RPMI7951 (cell line): ENCODE measurements at places on chromosomes 5 and 9.

GRCh38 chr9:75937521-75938258 lies 47.2 kb downstream of the PCSK5 start:
- DNase-seq: no peak

DNA sequence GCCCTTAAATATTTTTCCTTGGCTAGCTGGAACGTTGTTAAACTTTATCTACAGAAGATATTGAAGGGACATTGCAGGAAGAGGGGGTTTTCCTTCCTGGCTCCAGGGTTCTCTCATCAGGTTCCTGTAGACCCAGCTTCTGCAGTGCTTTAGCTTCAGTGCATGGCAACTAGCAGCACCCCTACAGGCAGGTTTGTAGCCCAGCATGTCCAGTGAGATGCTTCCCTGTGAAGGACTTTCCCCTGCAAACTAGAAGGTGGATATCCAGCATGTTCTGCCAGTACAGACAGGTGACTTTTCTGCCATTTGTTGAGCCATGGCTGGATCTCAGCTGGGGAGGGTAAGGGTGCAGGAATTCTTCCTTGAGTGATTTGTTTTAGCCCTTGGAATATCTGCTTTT lies 10.4 kb downstream of the CCL28 start:
- no peak for DNase-seq

GRCh38 chr5:129945774-129946270 lies 41.6 kb downstream of the CHSY3 start:
- DNase-seq: no peak

- DNase-seq: peak; percentile 51
Measured at GRCh38 chr5:83322273-83322924, 149.1 kb upstream of the VCAN start.

GRCh38 chr9:134993996-134994720 lies 76.4 kb upstream of the FCN1 start:
- no peak for DNase-seq

- DNase-seq: no peak
Measured at GRCh38 chr9:99451112-99451606, 229.1 kb downstream of the SEC61B start.

- no peak for DNase-seq
Measured at GRCh38 chr5:1445313-1445688, at the start of gene SLC6A3. Gene SLC6A3 (minus strand): TSS chr5:1445440. CDS start chr5:1443197, 2,243 bp downstream.

GRCh38 chr9:36129139-36129538 lies 7.4 kb upstream of the GLIPR2 start:
- no peak for DNase-seq

DNA sequence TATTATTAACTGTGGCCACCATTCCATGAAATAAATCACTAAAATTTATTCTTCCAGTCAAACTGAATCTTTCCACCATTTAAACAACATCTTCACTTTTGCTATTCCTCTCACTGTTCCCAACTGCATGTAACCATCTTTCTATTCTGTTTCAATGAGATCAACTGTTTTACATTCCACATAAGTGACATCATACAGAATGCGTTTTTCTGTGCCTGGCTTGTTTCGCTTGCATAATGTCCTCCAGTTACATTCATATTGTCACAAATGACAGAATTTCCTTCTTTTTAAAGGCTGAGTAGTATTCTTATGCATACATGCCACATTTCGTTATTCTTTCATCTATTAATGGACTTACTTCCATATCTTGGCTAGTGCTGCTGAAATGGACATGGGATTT lies 738.2 kb downstream of the SEMA5A start:
- peak; percentile 29 for DNase-seq

DNA sequence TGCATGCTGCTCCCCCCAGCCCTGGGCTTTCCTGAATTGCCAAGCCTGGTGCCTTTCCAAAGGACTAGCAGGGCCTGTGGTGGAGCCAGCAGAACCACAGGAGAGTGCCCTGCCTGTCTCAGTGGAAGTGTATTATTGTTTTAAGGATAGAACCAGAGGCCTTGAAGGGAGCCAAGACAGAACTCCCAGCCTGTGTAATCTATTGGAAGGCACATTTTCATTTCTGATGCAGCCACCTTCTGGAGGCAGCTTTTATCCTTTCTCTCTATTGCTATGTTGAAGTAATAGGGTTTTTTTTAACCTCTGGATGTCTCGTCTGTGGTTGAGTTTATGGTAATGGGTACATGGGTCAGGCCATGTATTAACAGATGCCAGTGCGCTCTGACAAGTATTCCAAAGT lies 29.3 kb downstream of the RNF44 start:
- no peak for DNase-seq

DNA sequence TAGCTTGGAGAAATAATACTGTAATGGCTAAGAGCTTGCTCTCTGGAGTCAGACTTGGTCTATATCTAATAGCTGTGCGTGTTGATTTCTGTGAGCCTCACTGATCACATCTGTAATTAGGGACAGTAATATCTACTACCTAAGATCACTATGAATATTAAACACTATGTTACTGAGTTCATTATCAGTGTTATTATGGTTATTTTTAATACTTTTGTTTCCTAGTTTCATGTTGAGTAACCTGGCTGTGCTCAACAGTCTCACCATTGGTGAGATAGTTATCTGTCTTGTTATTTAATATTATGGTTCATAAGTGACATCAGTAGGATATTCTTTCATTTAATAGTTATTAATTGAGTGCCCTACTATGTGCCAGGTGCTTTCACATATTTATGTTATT lies 22.4 kb upstream of the CAVIN4 start:
- no peak for DNase-seq

DNA sequence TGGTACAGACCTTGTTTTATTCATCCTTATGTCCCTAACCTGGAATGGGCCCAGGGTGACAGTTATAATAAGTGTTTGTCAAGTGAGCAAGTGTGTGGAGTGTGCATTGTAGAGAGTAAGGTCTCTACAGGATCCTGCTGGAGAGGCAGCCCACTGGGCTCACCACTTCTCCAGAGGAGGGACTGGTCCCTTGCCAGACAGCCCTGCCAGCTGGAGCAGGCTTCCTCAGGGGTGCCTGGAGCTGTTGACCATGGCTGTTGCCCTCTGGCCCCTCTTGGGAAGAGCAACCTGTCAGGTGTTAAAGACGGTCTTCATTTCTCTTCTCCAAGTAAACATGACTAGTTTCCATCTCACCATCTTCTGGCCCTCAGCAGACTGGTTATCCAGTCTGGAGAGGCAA lies 20.0 kb downstream of the IRF1 start:
- no peak for DNase-seq

- peak; percentile 33 for DNase-seq
Measured at GRCh38 chr9:35726931-35727330, 5.1 kb downstream of the TLN1 start.

DNA sequence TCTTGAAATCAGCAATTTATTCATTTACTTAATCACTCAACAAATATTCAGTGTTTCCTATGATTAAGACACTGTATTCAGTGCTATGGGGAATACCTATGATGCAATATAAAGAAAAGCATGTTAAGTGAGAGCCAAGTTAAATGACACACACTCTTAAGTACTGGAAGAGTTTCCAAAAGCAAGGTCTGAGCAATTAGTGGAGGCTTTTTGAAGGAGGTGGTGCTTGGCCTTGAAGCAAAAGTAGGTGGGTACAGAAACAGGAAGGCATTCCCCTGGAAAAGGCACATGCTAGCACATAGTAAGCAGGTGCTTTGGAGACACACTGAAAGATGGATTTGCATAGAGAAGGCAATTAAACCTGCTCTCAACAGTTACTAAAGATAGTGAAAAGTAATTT lies 4.0 kb downstream of the TSLP start:
- no peak for DNase-seq

DNA sequence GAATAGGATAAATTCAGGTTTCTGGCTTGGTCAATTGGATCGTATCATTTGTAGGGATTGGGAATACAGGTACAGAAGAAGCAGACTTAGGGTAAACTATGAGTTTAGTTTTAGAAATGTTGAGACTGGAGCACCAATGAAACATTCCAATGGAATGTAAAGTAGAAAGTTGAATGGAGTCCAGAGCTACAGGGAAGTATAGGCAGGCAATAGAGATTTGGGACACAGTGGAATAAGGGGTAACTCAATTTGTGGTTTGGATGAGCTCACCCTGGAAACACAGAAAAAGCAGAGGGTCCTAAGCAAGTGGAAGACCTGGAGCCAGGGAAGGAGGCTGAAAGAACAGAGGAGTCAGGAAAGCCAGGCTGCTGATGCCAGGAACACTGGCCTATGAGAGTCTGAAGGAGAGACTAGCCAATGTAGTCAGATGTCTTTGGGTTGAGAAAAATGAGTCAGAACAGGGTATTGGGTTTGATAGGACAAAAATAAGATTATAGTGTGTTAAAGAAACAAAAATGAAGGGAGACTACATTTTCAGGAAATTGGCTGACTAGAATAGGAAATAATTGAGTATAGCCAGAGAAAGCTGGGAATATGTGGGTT lies 72.8 kb downstream of the STARD4 start:
- DNase-seq: peak; percentile 40

- no peak for DNase-seq
Measured at GRCh38 chr9:102700936-102701335, 294.2 kb upstream of the CYLC2 start.

DNA sequence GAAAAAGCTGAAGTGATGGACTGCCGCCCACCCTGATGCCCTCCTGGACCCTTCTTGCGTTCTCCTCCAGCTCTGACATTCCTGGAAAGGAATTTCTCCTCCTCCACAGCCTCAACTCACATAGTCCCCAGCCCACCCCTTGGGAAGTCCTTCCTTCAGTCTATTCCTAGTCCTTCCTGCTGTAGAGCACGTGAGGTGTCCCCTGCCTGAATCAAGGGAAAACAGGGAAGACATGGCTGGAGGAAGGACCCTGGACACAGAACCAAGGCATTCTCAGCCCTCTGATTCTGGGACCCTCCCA lies 3.7 kb downstream of the ARID3C start:
- no peak for DNase-seq
